ENCODE measurements at places on chromosomes 16 and 17. TPM values are rescaled to one million over a fixed set of nuclear protein-coding genes. Genes with fewer than 3 reads are reported as not detected.

Gene HAS3
- 0.26 TPM for total RNA-seq

Gene TTYH2
- 0.77 TPM for total RNA-seq

Gene SBK1
- under 0.01 TPM for total RNA-seq

Gene CDRT4
- 0.77 TPM for total RNA-seq

Gene SOST
- not detected for total RNA-seq

Gene HOXB5
- total RNA-seq: 2.1 TPM

Gene CCDC200
- total RNA-seq: not detected

Gene TMEM208
- 26.3 TPM for total RNA-seq

Gene NPW
- 0.99 TPM for total RNA-seq

Gene SLC12A3
- total RNA-seq: not detected

Gene ASGR1
- total RNA-seq: 0.66 TPM

Gene SECTM1
- 31.1 TPM for total RNA-seq

Gene SOX8
- total RNA-seq: under 0.01 TPM

Gene EME1
- total RNA-seq: 0.51 TPM

Gene KCNG4
- not detected for total RNA-seq

Gene FOXL1
- total RNA-seq: 24.1 TPM

Gene SMIM36
- not detected for total RNA-seq

Gene MPP3
- total RNA-seq: 6.9 TPM

Gene NLRC3
- total RNA-seq: 0.17 TPM

Gene PCGF2
- 2.3 TPM for total RNA-seq

Gene OMG
- total RNA-seq: 26.8 TPM

Gene CHST4
- not detected for total RNA-seq

Gene MEIOC
- total RNA-seq: not detected

Gene C17orf113
- 0.26 TPM for total RNA-seq

Gene FBXW10
- under 0.01 TPM for total RNA-seq

Gene ABCC12
- total RNA-seq: not detected

Gene KRTAP9-8
- not detected for total RNA-seq

Gene KDM6B
- 9.4 TPM for total RNA-seq

Gene KRTAP1-5
- not detected for total RNA-seq

Gene CMTM1
- total RNA-seq: 1.5 TPM

Gene CNTNAP1
- 40.1 TPM for total RNA-seq

Gene KRT28
- not detected for total RNA-seq

Gene CA4
- total RNA-seq: not detected

Gene DNAAF8
- total RNA-seq: 0.26 TPM

Gene PPP1R27
- under 0.01 TPM for total RNA-seq

Gene PAM16
- 24.4 TPM for total RNA-seq

Gene CFAP52
- under 0.01 TPM for total RNA-seq

Gene TBC1D3
- not detected for total RNA-seq

Gene FOXO3B
- 3.6 TPM for total RNA-seq

Gene ST6GALNAC2
- 1.0 TPM for total RNA-seq

Gene MYH3
- 0.50 TPM for total RNA-seq

Gene PRR14
- total RNA-seq: 5.9 TPM

Gene KRTAP16-1
- not detected for total RNA-seq

Gene MYCBPAP
- 2.3 TPM for total RNA-seq

Gene CBFA2T3
- under 0.01 TPM for total RNA-seq

Gene HOXB2
- total RNA-seq: 12.2 TPM

Gene SLC5A11
- total RNA-seq: under 0.01 TPM

Gene IL34
- 5.1 TPM for total RNA-seq

Gene CA10
- not detected for total RNA-seq

Gene CRYBA1
- not detected for total RNA-seq

Gene MYH13
- total RNA-seq: not detected

Measured in fibroblast of lung (primary cell).